AG10803 (cell line): ENCODE measurements at places on chromosomes 7 and 10.

GRCh38 chr10:22655312-22655981 lies 58.9 kb downstream of the PIP4K2A start:
- DNase-seq = peak; percentile 81

- no peak for DNase-seq
Measured at GRCh38 chr7:156196649-156197048, 384.4 kb upstream of the SHH start.

DNA sequence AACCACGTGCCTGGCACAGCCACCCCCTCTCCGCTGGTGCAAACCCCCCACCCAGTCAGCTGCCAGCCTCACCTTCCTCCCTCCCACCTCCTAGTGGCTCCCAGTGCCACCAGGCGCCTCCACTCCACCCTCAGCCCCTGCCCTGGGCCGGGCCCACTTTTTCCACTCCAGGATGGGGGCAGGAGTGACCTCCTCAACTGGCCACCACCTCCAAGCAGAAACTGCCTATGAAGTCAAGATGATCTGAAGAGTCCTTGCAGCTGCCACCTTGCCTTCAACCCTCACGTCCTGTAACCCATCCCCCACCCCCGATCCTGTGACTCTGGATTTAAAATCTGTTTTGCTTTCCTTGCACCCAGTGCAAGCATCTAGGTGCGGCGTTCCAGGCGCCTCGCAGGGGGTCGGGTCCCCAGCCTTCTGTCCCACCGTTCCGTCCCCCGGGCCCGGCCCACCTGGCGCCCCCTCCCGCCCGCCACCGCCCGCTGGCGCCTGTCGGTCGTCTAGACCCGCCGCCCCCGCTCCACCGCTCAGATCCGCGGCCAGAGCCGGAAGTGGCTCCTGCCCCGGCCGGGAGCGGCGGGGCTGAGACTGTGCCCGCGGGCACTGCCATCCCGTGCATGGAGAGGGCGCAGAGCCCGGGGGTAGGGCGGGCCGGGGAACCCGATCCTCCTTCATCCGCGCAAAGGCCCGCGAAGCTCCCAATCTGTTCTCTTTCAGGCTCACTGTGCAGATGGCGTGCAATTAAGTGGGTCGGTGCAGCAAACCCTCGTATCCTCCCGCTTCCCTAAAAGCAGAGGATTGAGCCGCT lies 51.2 kb upstream of the GTF2I start:
- no peak for DNase-seq

- no peak for DNase-seq
Measured at GRCh38 chr10:127198721-127199120, 2.3 kb upstream of the INSYN2A start.

DNA sequence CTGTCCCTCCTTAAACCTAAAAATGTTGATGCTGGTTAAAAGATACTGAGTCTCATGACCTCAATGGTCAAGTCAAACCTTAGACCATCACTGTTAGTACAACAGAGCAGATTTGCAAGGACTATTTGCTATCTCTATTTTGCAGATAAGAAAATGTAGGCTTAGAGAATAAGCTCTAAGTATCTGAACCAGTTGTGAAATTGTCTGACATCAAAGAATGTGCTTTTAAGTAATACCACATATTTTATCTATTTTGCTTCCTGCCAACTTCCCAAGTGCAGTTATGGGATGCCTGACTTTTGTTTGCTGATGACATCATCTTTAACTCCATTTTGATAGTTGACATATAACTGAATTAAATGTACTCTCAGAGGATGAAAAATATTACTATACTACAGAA lies 83.6 kb upstream of the TMEM106B start:
- no peak for DNase-seq

DNA sequence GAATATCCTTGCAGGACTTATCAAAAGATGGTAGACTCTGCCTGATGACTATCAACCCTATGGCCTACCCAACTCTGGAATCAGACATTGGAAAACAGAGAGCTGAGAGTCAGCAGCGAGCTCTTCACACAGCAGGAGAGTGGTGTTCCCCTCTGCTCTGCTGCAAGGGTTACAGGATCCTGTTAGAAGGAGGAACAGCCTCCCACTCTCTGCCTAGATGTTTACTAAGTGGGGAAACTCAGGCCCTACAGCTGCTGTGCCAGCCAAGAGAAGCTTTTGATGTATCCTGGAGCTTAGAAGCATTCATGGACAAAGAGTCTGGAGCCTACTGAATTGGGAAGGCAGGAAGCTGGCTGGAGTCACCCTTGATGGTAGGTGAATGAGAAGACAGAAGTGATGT lies 104.6 kb downstream of the ABLIM1 start:
- no peak for DNase-seq

DNA sequence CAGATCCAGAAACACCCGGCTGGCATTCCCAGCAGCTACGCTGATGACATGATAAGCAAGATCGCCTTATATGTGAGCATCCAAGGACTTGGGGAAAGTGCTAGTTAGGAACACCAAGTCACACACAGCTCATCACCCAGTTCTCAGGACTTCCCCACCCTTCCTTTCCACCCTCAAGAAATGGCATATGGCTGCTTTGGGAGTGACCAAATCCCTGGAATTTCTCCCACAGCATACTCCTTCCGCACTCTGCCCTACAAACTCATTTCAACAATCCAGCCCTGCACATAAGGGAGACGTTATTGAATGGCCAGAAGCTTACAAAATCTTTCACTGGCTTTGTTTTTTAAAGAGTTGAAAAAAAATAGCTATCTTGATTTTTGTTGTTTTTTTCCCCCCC lies 4.2 kb downstream of the ITIH5 start:
- DNase-seq = peak; percentile 36

- DNase-seq = no peak
Measured at GRCh38 chr7:50779427-50779826, 3.3 kb downstream of the GRB10 start.

- DNase-seq = no peak
Measured at GRCh38 chr10:37865957-37866803, 8.8 kb upstream of the ZNF248 start.

GRCh38 chr7:44652535-44652934 lies 46.1 kb downstream of the OGDH start:
- DNase-seq = no peak

DNA sequence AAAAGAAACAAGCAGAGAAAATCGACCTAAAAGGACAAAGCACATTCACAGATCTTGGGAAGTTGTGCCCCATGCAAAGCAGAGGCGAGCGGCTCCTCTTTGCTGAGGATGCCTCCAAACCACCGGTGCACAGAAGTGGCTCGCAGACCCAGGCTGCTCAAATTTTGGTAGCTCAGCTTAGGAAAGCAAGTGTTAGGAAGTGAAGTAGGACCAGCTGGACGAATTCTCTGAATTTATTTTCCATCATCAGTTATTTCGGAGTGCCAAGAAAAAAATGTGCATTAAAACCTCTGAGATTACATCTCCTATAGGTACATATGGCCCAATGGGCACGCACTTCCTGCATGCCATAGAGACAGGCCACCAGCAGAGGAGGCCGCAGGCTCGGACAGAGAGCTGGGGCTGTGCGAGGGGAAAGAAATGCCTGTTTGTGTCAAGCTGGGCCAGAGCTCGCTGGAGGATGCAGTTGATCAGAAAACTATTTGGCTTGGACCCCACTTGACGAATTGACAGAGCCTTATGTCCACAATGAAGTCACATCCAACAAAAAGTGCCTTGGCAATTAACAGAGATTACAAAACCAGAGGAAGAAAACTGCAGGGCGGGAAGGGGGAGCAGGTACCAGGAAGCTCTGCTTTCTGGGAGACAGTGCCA lies 122.3 kb upstream of the LYZL2 start:
- peak; percentile 93 for DNase-seq

GRCh38 chr7:92641921-92642511 lies 51.8 kb upstream of the FAM133B start:
- DNase-seq = peak; percentile 45

- no peak for DNase-seq
Measured at GRCh38 chr7:143369678-143370651, 7.5 kb upstream of the FAM131B start.

GRCh38 chr10:132631338-132631735 lies 93.8 kb downstream of the INPP5A start:
- DNase-seq = peak; percentile 59

GRCh38 chr7:132464740-132465139 lies 111.5 kb downstream of the PLXNA4 start:
- peak; percentile 55 for DNase-seq

- no peak for DNase-seq
Measured at GRCh38 chr7:157693071-157693520, 356.3 kb downstream of the DNAJB6 start.

DNA sequence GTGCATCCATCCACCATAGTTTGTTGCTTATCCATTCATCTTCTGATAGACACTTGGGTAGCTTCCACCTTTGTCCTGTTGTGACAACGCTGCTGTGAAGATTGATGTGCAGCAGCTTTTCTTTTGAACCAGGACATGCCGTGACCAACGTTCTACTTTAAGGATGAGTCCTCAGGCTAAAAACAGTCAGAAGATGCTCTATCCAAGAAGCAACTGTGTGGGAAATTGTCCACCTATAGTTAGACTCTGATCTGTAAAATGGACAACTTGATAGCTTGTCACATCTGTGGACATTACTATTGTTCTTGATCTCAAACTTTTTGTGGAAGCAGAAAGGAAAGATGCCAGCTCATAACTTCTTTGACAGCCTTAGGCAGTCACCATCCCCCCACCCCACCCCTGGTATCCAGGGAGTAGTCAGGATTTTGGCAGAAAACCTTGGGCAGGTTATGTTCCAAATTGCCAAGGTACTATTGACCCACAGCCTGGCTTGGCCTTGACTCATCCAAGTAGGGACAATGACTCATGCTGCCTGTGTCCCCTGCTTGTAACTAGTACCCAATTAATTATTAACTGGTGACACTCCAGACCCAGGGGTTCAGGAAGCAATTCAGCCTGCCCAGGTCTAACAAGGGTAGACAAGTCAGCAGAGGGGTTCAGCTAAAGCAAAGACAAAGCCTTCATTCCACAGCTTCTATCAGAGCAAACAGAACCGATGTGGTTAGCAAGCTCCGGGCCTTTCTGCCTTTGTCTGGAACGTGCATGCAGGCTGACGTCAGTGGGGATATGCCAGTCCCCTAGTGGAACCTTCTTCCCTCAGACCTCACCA lies 99.6 kb upstream of the ANLN start:
- no peak for DNase-seq

DNA sequence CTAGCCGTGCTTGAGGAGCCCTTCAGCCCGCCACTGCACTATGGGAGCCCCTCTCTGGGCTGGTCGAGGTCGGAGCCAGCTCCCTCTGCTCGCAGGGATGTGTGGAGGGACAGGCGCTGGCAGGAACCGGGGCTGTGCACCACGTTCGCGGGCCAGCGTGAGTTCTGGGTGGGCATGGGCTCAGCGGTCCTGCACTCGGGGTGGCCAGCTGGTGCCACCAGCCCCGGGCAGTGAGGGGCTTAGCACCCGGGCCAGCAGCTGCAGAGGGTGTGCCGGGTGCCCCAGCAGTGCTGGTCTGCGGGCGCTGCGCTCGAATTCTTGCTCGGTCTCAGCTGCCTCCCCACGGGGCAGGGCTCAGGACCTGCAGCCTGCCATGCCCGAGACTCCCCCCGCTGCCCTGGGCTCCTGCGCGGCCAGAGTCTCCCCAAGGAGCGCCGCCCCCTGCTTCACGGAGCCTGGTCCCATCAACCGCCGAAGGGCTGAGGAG lies 90.8 kb upstream of the NRG3 start:
- DNase-seq = no peak

- no peak for DNase-seq
Measured at GRCh38 chr7:89761173-89761572, 393.1 kb upstream of the STEAP1 start.

GRCh38 chr10:57964351-57964750 lies 303.3 kb downstream of the IPMK start:
- DNase-seq = peak; percentile 87

GRCh38 chr7:7709291-7709690 lies 9.1 kb downstream of the RPA3 start:
- no peak for DNase-seq

DNA sequence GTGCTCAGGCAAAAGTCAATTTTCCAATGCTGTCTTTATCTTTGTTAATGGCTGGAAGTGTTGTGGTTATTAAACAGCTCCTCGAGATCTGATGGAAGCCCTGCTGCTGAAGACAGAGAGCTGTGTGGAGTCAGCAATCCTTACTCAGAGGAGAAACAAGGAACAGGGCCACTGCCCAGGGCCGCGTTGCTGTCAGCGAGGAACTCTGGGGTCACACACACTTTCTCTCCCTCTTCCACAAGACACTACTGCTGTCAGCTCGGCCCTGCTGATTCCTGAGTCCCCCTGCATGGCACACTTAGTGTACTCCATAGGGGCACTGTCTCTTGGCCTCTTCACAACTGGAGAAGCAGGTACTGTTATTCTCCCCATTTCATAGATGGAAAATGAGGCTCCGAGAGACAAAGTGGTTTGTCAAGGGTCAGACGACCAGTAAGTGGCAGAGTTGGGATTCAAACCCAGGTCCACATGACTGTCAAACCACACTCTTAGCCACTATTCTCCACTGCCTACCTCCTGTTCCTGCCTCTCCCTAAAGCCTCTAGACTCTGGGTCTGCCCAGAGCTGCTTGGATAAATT lies 29.3 kb upstream of the PDCD4 start:
- DNase-seq = no peak

DNA sequence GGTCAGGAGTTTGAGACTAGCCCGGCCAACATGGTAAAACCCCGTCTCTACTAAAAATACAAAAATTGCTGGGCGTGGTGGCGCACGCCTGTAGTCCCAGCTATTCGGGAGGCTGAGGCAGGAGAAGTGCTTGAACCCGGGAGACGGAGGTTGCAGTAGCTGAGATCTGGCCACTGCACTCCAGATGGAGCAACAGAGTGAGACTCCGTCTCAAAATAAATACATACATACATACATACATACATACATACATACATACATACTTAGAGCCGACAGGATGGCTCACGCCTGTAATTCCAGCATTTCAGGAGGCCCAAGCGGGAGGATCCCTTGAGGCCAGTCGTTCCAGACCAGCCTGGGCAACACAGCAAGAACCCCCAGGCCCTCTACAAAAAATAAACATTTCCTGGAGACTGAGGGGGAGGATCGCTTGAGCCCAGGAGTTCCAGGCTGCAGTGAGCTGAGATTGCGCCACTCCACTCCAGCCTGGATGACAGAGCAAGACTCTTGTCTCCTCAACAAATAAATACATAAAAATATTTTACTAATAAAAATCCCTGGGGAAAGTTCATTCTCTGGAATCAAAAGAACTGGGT lies 90.9 kb upstream of the TNRC18 start:
- DNase-seq = peak; percentile 40

DNA sequence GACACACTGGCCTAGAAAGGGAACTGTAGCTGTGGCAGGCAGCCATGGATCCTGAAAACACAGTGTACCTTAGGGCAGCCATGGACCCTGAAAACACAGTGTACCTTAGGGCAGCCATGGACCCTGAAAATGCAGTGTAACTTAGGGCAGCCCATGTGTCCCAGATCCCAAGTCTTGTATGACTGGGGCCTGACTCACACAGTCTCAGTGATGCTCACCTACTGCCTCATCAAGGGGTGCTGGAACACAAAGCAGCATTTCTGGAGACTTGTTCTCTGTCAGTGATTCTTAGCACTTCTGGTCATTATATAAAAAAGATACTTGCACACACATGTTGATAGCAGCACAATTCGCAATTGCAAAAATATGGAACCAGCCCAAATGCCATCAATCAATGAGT lies 70.2 kb upstream of the LAMB4 start:
- no peak for DNase-seq

DNA sequence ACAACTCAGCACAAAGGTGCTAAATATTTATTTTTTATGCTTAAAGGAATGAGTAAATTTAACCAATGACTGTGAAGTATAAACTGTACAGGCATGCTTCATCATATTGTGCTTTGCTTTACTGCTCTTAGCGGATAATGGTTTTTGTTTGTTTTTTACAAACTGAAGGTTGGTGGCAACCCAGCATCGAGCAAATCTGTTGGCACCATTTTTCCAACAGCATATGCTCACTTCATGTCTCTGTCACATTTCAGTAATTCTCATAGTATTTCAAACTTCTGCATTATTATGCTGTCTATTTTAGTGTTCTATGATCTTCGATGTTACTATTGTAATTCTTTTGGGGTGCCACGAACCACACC lies 22.8 kb downstream of the BRAF start:
- DNase-seq = no peak
